ENCODE measurements at places on chromosomes 4 and X.

DNA sequence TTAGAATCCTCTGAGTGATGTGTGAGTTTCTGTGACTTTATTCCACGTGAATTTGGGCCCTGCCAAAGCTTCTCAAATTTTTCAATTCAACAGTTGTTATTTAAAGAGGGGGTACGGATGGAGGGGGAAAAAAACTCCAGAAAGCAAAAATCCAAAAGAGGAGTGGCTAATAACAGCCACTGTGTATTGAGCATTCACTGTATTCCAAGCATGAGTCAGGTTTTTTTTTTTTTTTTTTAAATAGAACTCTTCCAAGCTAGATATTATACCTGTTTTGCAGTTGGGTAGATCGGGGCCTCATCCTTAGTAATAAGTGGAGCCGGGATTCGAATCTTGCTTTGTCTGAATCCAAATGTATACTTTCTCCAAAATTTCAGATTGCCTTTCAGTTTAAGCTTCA, 6.4 kb upstream of the RHOH start:
- DNase-seq = no peak

DNA sequence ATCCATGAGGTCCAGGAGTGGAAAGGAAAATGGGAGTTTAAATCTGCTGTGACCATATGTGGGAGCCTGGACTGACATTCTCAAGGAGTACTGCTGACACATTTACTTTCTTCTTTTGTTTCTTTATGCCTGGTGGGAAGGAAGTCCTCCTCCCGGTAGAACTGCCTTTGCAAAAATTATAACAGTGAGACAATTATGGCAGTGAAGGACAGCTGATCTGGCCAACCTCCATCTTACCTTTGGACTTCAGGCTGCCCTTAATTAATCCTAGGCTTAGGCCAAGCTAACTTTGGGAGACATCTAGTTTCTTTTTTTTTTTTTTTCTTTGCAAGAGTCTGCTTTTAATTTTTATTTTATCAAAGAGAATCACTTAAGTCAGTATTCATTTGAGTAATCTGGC, 61.3 kb downstream of the SPINK2 start:
- DNase-seq = no peak

DNA sequence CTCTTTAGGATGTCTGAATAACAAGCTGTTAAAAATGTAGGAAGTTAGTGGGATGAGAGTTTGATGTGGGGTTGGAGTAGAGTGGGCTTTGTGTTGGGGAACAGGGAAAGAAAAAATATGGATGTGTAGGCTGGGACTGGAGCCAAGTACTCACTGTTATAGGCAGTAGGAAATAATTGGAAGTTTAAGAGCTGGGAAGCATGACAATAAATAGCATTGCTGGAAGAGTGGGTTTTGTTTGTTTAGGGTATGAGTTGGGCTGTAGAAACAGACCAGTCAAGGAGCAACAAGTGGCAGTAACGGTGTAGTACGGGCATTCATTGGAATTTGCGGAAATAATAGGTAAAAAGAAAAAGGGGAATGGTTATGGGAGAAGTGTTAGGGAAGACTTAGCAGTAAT, 81.6 kb downstream of the KDM6A start:
- no peak for DNase-seq

GRCh38 chr4:384311-385010, 46.8 kb downstream of the ZNF141 start:
- no peak for DNase-seq

DNA sequence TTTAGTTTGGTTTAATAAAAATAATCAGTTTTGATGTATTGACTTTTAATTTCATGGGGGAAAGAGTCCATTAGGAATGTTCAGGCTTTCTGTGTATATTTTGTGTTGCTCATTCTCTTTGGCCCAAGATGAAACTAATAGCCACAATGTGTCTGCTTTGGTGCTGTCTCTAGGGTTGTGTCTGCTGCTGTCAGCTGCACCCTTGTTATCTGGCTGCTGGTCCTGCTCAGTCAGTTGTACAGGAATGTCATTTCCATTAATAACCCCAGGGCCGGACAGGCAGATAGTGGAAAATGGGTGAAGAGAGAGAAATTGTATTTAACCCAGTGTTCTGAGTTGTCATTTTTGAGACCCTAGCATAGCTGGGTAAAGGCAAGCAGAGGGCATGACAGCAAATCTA, 115.1 kb downstream of the PHEX start:
- DNase-seq = no peak

DNA sequence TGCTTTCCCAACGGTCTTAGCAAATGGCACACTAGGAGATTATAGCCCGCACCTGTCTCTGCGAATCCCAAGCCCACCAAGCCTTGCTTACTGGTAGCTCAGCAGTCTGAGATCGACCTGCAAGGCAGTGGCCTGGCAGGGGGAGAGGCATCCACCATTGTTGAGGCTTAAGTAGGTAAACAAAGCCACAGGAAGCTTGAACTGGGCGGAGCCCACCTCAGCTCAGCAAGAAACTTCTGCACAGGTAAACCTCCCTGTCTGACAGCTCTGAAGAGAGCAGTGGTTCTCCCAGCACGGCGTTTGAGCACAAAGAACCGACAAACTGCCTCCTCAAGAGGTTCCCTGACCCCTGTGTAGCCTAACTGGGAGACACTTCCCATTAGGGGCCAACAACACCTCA, 42.8 kb downstream of the BRWD3 start:
- DNase-seq = no peak

All from kidney capillary endothelial cell (primary cell).